ENCODE measurements at places on chromosomes 16 and 17.

GRCh38 chr16:67865318-67865717, 7.5 kb upstream of the EDC4 start:
- no peak for DNase-seq

- no peak for DNase-seq
Observed at GRCh38 chr17:78619334-78619733, 42.1 kb upstream of the DNAH17 start.

DNA sequence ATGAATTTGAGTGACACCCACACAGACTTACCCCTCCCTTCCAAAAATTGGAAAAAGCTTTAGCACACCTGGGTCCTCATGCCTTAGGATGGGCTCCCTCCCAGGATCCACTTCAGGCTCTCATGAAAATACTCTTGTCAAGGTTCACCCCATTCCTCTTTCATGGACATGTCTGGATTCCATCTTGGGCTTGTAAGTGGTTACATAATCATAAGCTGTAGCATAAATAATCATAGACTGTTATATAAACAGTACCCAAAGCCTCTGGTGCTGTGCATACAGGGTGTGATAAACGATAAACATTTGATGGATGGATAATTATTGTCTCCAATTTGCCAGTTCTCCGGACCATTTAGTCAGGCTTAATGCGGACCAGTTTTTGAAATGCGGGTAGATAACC, 53.7 kb upstream of the TEKT3 start:
- DNase-seq = no peak

- DNase-seq = no peak
Observed at GRCh38 chr16:50612849-50613198, 64.6 kb downstream of the NKD1 start.

DNA sequence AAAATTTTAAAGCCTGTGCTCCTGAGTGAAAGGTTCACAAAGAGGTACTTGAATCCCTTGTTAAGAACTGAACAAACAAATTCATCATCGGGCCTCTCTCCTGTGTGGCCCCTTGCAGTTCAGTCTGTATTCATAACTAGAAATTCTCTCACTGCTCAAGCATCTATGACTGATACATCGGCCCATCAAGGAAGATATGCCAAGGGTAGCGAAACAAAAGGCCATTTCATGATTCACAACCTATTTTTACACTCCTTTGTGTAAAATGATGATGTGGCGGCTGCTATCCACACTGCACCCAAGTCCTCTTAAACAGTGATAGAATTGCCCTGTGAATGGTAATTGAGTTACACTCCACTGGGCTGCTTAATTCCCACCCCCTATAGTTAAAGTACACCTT, 204.6 kb downstream of the STX8 start:
- DNase-seq = no peak
